ENCODE measurements at places on chromosomes 7 and 10. TPM values are rescaled to one million over a fixed set of nuclear protein-coding genes. Genes with fewer than 3 reads are reported as not detected.
A peak's percentile ranks its signal among the peaks of the same experiment; 100 is the strongest.

GRCh38 chr10:3806603-3807002 is 21.6 kb upstream of the KLF6 start:
- no peak for DNase-seq

DNA sequence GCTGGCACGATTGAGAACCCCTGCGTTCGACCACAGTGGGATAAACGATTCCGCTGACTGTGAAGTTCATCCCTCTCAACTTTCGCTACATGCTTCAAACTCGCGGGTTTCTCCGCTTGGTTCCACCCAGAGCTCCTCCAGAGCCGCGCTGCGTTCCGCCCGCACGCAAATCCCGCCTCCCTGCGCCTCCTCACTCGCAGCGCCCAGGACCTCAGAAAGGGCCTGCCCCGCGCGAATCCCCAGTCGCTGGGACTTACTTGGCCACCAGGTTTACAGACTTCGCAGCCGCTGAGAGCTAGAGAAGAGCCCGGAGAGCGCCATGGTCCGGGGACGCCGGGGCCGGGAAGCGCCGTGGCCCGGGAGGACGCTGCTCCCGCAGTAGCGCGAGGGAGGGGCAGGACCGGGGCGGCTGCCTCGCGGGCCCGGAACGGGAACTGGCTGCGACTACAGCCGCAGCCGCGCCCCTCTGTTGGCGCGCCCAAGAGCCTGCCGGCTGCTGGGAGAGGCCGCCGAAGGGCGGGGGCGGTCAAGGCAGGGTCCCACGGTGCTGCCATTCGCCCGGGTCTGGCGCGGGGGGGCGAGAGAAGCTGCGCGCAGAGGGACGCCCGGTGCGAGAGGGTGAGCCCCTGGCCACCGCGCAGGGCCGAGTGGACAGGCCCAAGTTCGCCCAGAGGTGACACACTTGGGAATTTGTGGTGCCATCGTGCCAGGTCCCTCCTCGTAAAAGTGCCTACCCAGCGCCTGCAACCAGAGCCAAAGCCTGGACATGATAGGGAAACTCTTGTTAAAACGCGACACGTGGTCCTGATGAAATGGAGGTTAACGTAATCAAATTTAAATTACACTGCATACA is at the start of gene NOD1:
Gene NOD1 (minus strand): TSS at position 436 of the 853 bp plus-strand sequence. CDS start 21,863 bp downstream, outside the sequence.
- DNase-seq: peak; percentile 92

GRCh38 chr7:126840869-126841268 is 411.9 kb downstream of the GRM8 start:
- DNase-seq: no peak

GRCh38 chr10:34098821-34099567 is 716.1 kb downstream of the PARD3 start:
- no peak for DNase-seq

DNA sequence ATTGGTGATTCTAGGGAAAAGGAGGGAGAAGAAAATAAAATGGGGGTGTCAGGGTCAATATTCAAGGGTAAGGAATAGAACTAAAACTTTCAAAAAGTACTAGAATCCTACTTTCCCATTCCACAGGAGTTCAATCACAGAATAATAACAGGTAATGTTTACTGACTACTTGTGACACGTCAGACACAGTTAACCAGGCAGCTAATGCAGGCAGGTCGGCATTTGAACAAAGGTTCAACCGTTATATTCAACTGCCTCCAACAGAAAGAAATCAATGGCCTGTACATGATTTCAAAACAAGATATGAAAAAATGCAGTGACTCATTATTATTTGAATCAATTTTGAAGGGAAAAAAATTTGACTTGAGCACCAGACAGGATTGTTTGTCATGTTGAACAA is 3.1 kb downstream of the ASB15 start:
- no peak for DNase-seq

DNA sequence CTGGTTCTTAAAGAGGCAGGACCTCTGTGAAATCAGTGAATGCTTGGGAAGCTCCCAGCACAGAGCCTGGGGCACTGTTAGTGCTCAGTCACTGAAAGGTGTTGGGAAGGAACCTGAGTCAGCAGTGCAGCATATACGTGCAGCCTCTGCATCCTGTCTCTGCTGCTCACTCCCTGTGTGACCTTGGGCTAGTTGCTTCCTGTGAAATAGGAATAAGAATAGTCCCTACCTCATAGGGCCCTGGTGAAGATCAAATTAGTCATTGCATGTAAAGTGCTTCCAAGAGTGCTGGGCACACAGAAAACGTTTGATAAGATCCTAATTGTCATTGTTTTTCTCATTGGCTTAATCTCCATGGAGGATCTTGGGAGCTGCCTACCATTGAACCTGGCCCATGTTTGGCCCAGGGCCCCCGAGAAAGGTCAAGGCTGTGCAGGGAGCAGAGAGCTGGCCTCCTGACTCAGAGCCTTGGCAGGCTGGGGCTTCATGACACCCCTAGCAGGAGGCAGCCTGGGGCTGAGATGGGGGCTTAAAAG is 73.3 kb upstream of the COL13A1 start:
- DNase-seq: peak; percentile 79

DNA sequence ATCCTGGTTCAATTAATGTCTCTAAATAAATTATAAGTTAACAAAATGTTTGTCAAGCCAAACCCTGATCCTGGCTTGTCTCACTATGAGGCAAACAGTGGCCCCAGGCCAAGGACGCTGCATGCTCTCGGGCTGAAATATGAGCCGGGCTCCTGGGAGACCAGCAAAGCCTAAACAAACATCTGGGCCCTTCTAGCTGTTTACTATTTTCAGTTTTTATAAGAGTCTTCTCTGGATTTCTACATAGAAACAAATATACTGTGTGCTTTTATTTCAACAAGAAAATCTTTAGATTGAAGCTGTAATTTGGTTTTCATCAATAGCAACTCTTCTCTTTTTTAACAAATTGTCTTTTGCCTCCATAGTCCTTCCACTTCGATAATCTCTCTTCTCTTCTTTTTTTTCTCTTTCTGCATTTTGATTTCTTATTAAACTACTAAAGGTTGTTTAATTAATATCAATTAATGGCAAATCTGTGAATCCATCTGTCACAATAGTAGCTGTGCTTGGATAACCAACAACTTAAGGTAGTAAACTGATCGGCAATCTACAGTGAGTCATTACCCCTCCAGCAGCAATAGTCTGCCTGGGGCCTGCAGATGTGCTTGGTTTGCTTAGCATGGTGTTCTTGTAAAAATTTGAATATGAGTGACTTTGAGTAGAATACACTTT is 83.3 kb upstream of the DNAJC1 start:
- peak; percentile 91 for DNase-seq

- no peak for DNase-seq
These were observed 80.4 kb downstream of the CNNM2 start for GRCh38 chr10:102998399-102998907.

GRCh38 chr10:30819341-30820181 is 190.0 kb upstream of the LYZL2 start:
- DNase-seq: no peak

- no peak for DNase-seq
These were observed 135.1 kb upstream of the GHITM start for GRCh38 chr10:84004221-84004620.

DNA sequence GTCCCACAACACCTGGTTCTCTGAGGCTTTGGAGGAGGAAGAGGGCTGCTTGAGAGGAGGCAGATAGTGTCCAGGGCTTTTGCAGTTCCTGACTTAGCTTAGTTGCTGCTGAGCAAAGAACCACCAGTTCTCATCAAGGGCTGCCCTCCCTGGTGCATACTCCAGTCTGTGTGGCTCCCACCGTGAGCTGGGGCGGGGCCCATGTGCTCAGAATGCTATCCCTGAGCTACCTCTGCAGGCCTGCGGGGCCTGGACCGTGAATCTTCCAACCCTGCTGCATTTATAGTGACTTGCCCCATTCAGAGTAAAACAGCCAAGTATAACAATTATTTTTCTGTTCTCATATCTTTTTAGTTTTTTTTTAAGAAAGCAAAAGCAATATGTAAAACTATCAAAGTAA is 49.2 kb downstream of the TACR2 start:
- no peak for DNase-seq

DNA sequence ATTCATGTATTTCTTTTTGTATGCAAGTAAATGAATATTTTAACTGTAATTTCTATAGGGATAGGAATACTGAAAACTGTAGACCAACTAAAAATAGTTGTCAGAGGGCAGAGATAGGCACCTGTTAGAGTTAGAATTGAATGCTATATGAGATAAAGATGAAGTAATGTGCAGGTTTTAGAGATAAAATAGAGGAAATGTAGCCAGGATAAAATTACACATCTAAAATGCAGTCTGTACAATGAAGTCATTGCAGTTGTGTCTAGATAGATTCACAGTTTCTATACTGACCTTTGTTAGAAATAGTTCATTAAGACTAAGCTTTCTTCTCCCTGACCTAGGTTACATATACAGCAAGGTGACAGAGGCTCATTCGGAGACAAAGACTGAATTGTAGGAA is 46.2 kb downstream of the SMNDC1 start:
- no peak for DNase-seq

GRCh38 chr7:92071032-92071431 is 63.2 kb downstream of the CYP51A1 start:
- no peak for DNase-seq

DNA sequence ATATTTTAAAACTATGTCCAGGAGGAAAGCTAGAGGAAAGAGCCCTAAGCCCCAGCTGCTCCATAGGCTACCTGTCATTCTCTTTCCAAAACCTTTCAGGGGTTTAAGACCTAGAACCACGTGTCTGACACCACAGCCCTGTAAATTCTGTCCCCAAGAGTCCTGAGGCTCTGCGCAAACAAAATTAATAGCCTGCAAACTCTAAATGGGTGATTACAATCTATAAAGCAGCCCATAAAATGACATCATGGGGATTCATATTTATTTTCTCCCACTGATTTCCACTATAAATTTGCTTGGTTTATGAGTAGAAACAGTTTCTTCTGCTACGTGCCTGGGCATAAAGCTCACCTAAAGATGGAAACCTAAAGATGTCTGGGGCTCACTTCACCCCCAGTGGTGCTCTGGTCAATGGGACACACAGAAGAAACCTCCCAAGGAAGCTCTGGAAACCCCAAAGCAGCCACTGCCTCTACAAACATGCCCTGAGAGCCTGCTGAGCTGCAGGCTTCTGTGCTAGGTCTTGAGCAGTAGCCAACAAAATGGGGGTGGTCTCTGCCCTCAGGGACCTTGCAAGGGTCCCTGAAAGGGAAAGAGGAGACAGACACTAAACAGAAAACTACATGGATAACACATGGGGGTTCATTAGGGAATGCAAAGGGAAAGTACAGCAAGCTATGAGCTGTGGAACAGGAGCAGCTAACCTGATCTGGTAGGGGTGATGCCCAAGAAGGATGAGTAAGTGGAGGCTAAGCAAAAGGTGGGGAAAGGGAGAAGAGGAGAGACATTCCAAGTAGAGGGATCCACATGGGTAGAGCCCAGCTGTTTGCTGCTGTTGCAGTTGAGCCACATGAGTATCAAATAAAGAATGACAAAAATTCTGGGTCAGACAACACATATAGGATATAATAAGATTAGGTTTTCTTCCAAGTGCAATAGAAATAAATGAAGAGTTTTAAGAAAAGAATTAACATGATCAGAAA is 331.7 kb downstream of the KCNMA1 start:
- no peak for DNase-seq

DNA sequence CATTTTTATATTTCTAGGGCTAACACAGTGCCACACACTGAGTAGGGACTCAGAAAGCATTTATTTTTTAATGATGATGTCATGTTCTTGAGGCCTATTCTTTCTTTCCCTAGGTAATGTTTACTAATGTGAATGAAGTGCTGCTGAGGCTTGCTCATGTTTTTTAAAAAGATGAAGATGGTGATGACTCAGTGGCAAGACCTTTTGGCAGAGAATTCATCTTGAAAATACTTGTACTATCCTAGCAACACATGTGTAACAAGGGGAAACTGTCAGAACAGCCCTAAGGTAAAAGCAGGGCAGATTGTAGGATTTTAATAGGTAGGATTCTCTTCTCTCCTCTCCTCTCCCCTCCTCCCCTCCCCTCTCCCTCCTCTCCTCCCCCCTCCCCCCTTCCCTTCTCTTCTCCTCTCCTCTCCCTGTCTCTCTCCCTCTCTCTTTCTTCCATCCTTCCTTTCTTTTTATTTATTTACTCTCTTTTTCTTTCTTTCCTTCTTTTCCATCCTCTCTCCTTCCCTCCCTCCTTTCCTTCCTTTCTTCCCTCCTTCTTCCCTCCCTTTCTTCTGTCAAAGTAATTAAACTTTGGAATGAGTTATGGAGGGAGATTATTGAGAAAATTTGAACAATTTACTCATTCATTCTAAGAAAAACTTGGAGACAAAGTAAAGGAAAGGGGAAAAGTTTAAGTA is 75.3 kb downstream of the ZNF92 start:
- no peak for DNase-seq

DNA sequence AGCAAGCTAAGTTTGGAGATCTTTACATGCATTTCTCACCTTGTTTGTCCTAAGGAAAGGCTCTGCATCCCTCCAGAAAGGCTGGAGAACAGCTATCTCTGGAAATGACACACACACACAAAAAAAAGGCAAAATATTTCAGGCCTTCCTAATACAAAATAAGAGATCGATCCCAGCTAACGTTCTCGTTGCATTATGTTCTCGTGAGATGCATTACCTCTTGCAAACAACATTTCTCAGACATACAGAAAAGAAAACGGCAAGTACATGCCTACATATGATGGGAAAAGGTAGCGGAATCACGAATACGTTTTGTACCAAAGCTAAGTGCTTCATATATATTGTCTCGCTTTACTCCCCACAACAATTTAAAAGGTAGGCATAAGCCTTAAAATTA is 488 bp downstream of the MTERF1 start:
- DNase-seq: no peak

- DNase-seq: no peak
These were observed 18.8 kb upstream of the MINDY3 start for GRCh38 chr10:15879058-15879457.

DNA sequence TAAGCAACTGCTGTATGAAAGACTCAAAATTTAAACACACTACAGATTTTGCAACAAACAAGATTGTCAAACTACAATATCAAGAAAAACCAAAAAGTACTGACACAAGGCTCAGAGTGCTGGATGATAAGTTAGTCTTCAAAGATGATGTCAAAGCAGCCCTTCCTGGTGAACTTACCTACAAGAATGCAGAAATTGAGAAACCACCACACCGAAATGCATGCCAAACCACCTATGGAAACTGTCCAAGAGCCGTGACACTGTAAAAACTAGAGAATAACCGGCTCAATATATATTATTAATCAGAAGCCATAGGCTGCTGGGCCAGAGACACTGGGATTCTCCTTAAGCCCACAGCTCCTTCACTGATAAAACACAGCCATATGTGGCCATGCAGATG is 25.3 kb downstream of the DENND11 start:
- DNase-seq: no peak

DNA sequence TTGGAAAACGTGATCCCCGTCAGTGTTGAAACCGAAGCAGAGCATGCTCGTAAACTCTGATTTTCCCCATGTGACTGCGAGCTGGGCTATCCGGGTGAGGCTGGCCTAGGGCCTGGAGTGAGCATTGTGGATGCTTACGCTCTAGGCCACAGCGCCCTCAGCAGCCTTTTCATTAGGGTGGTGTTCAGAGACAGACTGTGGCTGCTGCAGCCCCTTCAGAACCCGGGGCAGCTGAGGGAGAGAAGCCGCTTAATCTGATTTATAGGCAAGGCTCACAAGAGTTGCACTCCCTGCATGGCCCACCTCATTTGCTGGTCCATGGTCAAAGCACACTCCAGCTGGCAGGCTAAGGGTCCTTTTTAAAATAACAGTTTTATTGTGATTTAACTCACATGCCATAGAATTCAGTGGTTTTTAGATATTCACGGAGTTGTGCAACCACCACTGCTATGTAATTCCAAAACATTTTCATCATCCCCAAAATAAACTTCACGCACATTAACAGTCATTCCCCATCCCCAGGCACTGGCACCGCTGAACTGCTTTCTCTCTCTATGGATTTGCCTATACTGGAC is 72.5 kb downstream of the SYPL1 start:
- DNase-seq: no peak

- DNase-seq: no peak
These were observed 66.1 kb downstream of the FOXL3 start for GRCh38 chr7:356087-356486.

NPY4R2 gene
- not detected for total RNA-seq

FEZF1 gene
- not detected for total RNA-seq

Measured in posterior vena cava (tissue), 2 donors.